Stimulated activated CD4-positive, alpha-beta T cell treated with anti-CD3 and anti-CD28 coated beads, Interleukin-12 subunit alpha, Interleukin-12 subunit beta, amount 100 ng/mL, for 4 hours (primary cell): ENCODE measurements at places on chromosomes 13 and 19.

DNA sequence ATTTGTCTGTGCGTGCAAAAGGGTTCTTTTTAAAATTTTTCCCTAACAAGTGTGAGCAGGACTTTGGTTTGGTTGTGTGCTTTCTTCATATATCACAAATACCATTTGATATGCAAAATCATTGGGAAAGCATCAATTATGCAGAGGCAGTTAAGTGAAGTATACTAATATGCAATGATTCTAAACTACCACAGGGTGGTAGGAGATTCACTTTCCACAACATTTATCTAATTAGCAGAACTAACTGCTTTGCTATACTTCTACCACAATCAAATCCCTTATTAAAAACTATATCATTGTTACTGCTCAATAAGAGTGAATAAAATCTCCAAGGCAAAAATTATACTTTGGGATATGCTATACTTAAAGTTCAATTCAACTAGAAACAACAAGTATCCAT is 2738.9 kb upstream of the PCDH20 start:
- DNase-seq: no peak

DNA sequence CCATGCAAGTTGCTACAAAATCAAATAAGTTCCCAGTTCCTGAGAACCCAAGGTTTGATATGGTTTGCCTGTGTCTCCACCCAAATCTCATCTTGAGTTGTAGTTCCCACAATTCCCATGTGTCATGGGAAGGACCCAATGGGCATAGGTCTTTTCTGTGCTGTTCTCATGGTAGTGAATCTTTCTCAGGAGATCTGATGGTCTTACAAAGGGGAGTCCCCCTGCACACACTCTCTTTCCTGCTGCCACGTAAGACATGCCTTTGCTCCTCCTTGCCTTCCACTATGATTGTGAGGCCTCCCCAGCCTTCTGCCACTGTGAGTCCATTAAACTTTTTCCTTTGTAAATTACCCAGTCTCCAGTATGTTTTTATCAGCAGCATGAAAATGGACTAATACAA is 28.5 kb upstream of the TSHZ3 start:
- DNase-seq: no peak

DNA sequence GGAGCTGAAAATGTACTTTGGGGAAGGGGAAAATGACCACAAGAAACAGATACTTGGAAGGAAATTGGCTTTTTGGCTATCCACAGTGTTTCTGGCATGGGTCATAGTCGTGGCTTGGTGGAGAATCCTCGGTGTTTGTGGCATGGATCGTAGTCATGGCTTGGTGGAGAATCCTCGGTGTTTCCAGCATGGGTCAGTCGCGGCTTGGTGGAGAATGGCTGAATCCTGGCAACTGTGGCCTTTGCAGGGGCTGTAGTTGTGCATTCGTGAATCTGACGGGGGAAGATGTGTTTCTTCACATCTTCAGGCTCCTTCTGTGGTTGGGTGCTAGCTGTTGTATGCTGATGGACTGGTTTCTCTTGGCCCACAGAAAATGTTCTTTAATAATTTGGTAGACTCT is 61.7 kb upstream of the MCF2L start:
- no peak for DNase-seq

DNA sequence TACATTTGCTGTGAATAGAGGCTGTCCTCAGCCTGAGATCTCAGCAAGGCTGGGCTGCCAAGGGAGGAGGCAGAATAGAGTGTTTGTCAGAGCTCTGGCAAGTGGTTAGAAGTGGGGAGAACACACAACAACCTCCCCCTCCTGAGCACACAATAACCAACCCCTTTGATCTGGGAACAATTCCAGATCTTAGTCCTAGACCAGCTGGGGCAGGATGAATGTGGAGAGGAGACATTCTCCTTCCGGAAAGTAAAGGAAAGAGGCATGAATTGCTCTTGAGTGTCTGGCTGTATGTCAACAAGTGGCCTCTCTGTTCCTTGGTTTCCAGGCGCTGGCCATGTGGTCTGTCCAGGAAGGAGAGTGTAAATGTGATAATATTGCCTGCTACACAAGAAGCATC is 114.9 kb upstream of the TMTC4 start:
- DNase-seq: no peak

DNA sequence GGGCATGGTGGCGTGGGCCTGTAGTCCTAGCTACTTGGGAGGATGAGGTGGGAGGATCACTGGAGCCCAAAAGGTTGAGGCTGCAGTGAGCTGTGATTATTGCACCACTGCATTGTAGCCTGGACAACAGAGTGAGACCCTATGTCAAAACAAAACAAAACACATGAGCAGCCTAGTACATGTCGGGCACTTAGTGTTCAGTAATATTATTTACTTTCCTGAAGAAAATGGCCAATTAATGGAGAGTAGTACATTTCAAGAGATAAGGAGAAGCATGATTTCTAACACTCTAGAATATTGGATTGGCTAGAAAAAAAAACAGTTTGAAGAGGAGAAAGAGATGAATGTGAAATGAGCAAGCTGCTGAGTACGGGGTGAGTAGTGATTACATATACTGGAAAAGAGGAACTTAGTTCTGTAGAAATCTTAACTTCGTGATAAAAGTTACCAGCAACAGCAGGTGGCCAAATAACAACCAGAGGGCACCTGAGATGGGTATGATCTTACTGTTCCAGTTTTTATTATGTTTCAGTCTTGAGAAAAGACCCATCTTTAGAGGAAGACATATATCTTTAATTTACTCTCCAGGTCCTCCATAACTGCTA is 36.2 kb downstream of the SPATA13 start:
- DNase-seq: no peak

- no peak for DNase-seq
Measured at GRCh38 chr13:82758044-82758443, 1124.2 kb downstream of the SLITRK1 start.

GRCh38 chr19:2602391-2603181 is 99.9 kb downstream of the GNG7 start:
- DNase-seq: no peak
